H9 (cell line): ENCODE measurements at places on chromosomes 1 and 21. TPM values are rescaled to one million over a fixed set of nuclear protein-coding genes. Genes with fewer than 3 reads are reported as not detected.

The GJA8 gene
- total RNA-seq, result not detected in 2 replicates

The ZMYND12 gene
- 0.42 and 0.55 TPM in 2 replicates for total RNA-seq

The SPATA1 gene
- 0.61 TPM in 1 of 2 replicates, not detected in the other for total RNA-seq

The CACNA1E gene
- total RNA-seq, result 0.46 and 0.55 TPM in 2 replicates

The GSTM5 gene
- total RNA-seq, result not detected in 2 replicates

The PCSK9 gene
- total RNA-seq, result 72.2 and 75.1 TPM in 2 replicates

The C1orf210 gene
- total RNA-seq, result 5.9 and 6.3 TPM in 2 replicates

The OR2L5 gene
- total RNA-seq, result not detected in 2 replicates

The CSF1 gene
- total RNA-seq, result 2.3 and 3.2 TPM in 2 replicates

The NR1I3 gene
- total RNA-seq, result not detected in 2 replicates

The SEMA4A gene
- total RNA-seq, result 11.1 and 11.8 TPM in 2 replicates

The CXADR gene
- 150 and 152 TPM in 2 replicates for total RNA-seq

The RIPPLY3 gene
- 1.7 and 1.9 TPM in 2 replicates for total RNA-seq

The TENT5C gene
- 0.18 and 0.37 TPM in 2 replicates for total RNA-seq

The CA6 gene
- not detected in 2 replicates for total RNA-seq

The TLR5 gene
- not detected in 2 replicates for total RNA-seq

The HPCAL4 gene
- 0.15 TPM in 2 replicates for total RNA-seq

The ADORA3 gene
- not detected in 2 replicates for total RNA-seq

The DCST1 gene
- total RNA-seq, result not detected in 2 replicates

The VANGL2 gene
- 57.7 and 58.5 TPM in 2 replicates for total RNA-seq

The TMEM59 gene
- total RNA-seq, result 111 and 131 TPM in 2 replicates

The HSPB7 gene
- not detected in 2 replicates for total RNA-seq

The MROH7 gene
- total RNA-seq, result 0.09 TPM in 1 of 2 replicates, not detected in the other

The GBP5 gene
- not detected in 2 replicates for total RNA-seq

The IGSF3 gene
- 18.6 and 19.1 TPM in 2 replicates for total RNA-seq

The OR2M3 gene
- total RNA-seq, result not detected in 2 replicates

The TACSTD2 gene
- 1.2 and 1.5 TPM in 2 replicates for total RNA-seq

The PDC gene
- not detected in 2 replicates for total RNA-seq

The C1orf167 gene
- 0.39 TPM in 1 of 2 replicates, not detected in the other for total RNA-seq

The CYP4Z1 gene
- total RNA-seq, result not detected in 2 replicates

The WDR64 gene
- not detected in 2 replicates for total RNA-seq

The C1QTNF12 gene
- 4.4 and 4.7 TPM in 2 replicates for total RNA-seq

The CHTOP gene
- total RNA-seq, result 126 and 129 TPM in 2 replicates

The PAQR6 gene
- 14.6 and 15.8 TPM in 2 replicates for total RNA-seq

The RAD54L gene
- 43.4 and 46.8 TPM in 2 replicates for total RNA-seq

The GFI1 gene
- total RNA-seq, result 0.11 TPM in 1 of 2 replicates, not detected in the other
